NCI-H774 (cell line): ENCODE measurements at places on chromosomes 4 and X.

DNA sequence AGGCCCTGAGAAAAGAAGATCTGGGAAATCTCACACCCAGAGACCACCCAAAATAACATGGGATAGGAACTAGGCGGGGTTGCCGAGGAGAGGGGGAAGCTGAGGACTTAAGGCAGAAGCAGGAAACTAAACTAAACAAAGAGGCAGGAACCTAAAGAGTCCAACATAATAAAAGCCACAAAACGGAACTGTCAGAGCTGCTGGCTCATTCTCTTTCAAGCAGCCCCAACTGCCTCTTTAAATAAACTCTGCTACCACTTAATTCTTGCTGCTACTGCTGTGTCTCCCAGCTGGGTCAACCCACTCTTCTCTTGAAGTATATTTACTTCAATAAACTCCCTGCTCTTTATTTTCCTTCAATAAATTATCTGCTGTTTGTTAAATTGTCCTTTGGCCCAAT lies 44.5 kb downstream of the MAGEB16 start:
- no peak for DNase-seq

- no peak for DNase-seq
These were observed 143.9 kb downstream of the PJA1 start for GRCh38 chrX:69021141-69021960.

DNA sequence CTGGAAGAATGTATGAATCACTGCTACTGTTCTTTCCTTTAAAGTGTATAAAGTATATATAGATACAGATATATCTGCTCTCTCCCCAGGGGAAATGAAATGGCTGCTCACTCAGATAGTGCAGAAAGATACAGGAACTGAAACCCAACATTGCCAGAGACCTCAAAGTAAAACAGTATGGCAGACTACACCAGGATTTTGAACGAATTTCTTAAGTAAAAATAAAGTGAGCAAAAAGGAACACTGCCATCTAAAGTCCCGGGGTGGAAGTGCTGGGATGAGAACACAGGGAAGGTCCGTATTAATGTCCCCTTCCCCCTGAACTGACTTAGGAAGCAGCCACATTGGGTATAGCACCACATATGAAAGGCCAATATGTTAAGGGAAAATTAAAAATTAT lies 93.4 kb downstream of the TMA16 start:
- DNase-seq: no peak

- DNase-seq: no peak
These were observed 12.7 kb upstream of the PAQR3 start for GRCh38 chr4:78951862-78952472.

- DNase-seq: no peak
These were observed 19.2 kb downstream of the LAMTOR3 start for GRCh38 chr4:99875071-99875470.
